CD4-positive, alpha-beta T cell treated with Interleukin-1 beta for 1 hour (primary cell): ENCODE measurements at places on chromosomes 7 and 10.

- DNase-seq: no peak
These were observed 191.5 kb downstream of the DIP2C start for GRCh38 chr10:497898-498451.

DNA sequence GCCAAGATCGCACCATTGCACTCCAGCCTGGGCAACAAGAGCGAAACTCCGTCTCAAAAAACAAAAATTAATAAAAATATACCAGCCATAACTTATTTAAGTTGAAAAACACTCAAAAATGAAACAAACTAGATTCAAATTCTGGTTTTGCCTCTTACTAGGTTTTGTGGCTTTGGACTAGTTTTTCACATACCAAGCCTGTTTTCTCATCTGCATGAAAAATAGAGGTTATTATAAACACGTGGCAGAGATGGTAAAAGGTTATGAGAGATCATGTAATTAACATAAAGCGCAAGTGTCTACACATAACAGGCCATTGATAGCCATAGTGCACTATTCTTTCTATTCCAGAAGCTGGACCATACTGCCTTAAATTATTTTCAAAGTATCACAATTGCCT, 35.5 kb upstream of the CABCOCO1 start:
- no peak for DNase-seq

DNA sequence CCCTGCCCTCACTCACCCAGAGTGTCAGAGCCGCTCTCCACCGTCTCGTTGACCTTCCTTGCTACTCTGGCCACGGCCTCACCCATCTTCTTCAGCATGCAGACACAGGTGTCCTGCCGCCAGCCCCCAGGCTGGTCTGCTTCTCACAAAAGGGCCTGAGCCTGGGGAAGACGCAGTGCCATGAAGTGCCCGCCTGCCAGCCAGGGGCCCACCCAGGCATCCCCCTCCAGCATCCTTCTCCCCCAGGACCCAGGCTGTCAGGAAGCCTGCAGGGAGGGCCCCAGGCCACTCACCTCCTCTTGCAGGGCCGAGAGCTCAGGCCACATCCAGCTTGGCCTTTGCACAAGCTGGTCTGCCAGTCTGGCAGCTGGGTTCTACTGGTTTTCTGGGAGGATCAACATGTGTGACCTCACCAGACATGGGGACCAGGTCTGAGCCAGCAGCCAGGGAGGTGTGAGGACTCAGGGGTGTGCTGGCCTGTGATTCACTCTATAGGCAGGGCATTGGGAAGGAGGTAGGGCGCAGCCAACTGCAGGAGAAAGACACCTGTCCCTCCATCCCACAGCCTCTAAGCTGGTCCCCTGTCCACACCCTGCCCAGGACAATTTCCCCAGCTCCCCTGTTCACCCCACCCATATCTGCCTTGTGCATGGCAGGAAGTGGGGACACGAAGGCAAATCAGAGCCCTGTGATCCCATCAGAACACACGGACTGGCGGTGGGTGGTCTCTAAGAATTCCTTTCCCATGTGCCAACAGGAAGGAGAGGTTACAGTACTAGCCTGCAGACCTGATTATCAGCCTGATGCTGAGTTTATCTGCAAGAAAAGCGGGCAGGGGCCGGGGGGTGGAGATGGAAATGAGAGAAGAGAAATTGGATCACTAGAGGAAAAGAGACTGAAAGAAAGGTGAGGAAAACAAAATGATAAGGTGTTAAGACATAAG, 5.7 kb downstream of the LRRC20 start:
- DNase-seq: no peak

GRCh38 chr10:117071286-117072050, 66.5 kb upstream of the SHTN1 start:
- DNase-seq: no peak

DNA sequence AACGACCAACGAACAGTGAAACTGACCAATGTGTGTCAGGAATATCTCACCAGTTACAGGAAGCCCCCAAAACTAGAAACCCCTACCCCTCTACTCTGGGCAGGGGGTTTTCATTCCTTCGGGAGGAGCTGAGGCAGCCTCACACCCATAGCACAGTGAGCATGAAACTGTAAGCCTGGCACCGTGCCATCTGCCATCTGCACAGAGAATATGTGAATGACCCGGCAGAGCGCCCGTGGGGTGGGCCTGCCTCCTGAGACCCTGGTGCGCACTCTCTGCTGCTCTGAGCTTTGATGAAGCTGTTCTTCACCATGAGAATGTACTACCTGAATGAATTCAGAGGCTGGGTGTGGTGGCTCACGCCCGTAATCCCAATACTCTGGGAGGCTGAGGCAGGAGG, 27.1 kb downstream of the DAGLB start:
- no peak for DNase-seq

GRCh38 chr10:930625-931325, 730 bp downstream of the LARP4B start:
- DNase-seq: peak; percentile 21

- DNase-seq: no peak
These were observed 20.9 kb downstream of the WBP1L start for GRCh38 chr10:102764470-102765161.

DNA sequence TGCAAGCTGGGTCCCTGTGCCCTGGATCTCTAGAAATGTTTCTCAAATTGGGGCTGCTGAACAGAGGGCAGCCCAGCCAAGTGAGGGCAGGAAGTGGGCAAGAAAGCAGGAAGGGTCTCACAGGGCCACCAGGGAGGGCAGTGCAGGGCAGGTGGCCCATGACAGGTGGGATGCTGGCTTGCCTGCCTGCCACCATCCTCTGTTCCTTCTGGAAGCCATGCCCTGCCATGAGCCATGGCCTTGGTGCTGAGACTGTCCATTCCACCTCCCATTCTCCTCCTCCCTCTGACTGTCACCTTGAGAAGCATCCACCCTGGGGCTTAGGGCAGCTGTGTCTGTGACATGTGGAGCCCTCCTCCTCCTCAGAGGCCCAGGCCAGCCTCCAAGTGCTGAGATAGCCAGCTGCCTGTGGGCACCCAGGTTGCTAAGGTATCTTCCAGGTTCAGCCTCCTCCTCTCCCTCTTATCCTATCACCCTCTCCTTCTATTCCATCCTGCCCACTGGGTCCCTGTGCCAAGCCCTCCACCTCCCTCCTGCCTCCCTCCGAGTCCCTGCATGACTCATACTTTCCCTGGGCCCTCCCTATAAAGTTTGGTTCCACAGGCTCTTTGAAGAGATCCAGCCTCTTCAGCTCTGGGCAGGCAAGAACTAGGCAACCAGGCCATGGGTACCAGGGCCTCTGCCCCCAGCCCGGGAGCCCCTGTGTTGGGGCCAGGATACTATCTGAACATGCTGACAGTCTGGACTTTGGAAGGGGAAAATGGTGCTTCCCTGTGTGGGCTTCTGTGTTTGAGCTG, 1.3 kb downstream of the VSIR start:
- no peak for DNase-seq

DNA sequence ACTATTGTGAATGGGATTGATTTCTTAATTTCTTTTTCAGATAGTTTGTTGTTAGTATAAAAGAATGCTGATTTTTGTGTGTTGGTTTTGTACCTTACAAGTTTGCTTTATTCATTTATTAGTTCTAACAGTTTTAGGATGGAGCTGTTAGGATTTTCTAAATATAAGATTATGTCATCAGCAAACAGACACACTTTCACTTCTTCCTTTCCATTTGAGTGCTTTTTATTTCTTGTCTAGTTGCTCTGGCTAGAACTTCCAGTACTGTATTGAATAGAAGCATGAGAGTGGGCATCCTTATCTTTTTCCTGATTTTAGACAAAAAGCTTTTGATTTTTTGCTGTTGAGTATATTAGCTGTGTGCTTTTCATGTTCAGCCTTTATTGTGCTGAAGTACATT, 81.5 kb downstream of the DNAH11 start:
- DNase-seq: no peak

DNA sequence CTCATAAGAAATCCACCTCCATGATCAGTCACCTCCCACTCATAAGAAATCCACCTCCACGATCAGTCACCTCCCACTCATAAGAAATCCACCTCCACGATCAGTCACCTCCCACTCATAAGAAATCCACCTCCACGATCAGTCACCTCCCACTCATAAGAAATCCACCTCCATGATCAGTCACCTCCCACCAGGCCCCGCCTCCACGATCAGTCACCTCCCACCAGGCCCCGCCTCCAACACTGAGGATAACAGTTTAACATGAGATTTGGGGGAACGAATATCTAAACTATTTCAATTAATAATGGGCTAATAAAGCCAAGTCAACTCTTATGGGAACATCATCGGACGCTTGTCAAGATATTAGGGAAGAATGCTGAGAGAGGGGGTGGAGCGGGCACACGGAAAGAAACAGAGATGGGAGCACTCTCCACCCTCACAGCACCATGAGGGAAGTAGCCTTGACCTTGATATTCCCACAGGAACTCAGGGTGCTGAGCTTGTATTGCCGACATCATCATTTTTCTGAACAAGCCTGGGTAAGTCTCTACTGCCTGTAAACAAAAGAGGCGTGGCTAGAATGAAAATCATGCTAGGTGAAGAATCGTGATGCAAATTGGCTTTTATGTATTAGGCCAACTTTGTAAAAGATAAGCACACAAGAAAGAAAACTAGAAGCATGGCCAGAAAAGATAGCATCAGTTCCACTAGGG, 303.5 kb upstream of the KLF6 start:
- DNase-seq: no peak

- DNase-seq: no peak
These were observed 146.1 kb upstream of the TCF7L2 start for GRCh38 chr10:112803961-112804401.

GRCh38 chr7:815284-816216, 16.7 kb upstream of the SUN1 start:
- peak; percentile 6 for DNase-seq

- no peak for DNase-seq
These were observed 380.7 kb downstream of the RPS24 start for GRCh38 chr10:78414380-78414779.

GRCh38 chr10:13526948-13527863, 1.6 kb downstream of the BEND7 start:
- DNase-seq: no peak

DNA sequence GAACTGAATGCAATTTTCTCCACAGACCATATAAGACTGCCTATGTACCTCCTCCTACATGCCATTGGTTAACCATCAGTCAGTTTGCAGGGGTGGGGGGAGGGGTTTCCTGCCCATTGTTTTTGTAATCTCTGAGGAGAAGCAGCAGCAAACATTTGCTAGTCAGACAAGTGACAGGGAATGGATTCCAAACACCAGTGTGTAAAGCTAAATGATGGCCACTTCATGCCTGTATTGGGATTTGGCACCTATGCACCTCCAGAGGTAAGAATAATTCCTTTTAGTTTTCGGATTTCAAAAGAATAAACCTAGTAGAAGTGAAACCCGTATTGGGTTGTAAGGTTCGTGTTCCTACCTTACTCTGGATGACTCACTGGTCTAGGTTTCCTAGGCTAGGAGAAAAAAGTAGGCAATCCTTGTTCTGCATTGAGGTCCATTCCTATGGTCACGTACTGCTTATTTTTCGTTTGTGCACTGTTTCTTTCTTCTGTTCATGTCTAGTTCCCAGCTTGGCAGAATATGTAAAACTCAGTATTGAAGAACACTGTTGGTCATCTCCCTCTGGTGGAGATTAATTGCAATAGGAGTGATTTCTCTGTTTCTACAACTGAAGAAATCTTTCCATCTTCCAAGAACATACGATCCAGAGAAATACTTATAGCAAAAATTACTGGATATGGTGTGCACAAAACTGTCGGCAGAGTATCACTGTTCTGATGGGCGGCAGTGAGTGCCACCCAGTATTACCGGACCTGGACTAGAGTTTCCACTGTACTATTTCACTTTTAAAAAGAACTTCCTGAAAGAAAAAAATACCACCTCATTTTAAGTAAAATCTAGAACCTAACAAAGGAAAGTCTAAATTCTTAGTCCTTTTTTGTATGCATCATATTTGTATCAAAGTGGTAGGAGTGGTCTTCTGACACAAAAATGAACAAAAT, at the start of gene AKR1C3:
AKR1C3 (plus strand) TSS at position 150 of the 941 bp plus-strand sequence; CDS start at position 181, 31 bp downstream.
- DNase-seq: no peak

DNA sequence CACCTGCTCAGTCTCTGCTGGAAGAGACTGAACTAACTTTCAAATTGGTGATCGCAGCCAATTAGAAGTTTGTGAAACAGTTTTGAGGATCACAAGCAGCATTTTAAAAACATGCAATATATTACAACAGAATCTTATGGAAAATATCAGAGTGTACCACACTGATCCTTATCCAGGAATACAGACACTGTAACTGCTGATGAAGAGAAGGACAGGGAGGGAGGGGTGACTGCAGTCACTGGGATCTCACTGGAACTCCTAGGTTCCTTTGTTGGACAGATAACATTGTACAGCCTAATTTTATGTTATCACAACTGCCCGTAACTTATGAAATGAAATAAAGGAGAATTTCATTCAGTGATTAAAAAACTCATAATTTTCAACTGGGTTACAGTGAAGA, 6.8 kb upstream of the UBN2 start:
- no peak for DNase-seq

DNA sequence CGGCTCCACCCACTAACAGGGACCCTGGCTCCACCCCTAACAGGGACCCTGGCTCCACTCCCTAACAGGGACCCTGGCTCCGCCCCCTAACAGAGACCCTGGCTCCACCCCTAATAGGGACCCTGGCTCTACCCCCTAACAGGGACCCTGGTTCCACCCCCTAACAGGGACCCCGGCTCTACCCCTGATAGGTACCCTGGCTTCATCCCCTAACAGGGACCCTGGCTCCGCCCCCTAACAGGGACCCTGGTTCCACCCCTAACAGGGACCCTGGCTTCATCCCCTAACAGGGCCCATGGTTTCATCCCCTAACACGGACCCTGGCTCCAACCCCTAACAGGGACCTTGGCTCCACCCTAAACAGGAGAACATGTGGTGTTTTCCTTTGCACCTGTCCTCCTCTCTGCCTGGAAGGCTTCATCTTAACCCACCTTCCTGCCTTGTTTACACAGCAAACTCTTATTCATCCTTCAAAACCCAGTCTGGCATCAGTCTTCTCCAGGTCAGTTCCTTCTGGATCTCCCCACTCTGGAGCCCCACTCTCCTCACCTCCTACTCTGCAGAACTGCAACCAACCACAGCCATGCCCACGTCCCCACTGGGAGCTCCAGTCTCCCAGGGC, 58.0 kb downstream of the CHST15 start:
- no peak for DNase-seq
